Stimulated activated CD8-positive, alpha-beta memory T cell treated with anti-CD3 and anti-CD28 coated beads, Interleukin-2, amount 100 ng/mL, for 48 hours (primary cell): ENCODE measurements at places on chromosomes 11 and 22.

GRCh38 chr11:86210898-86211297 is 33.7 kb upstream of the EED start:
- no peak for DNase-seq

- no peak for DNase-seq
These were observed 7.5 kb downstream of the TMEM138 start for GRCh38 chr11:61369372-61370348.

GRCh38 chr22:38490915-38491314 is 15.2 kb downstream of the DDX17 start:
- no peak for DNase-seq

- no peak for DNase-seq
These were observed 1.5 kb upstream of the BAIAP2L2 start for GRCh38 chr22:38111925-38112355.

- DNase-seq, result no peak
These were observed 49.8 kb upstream of the CYP2D6 start for GRCh38 chr22:42180349-42180842.
